ENCODE measurements at places on chromosomes 13 and 19.

DNA sequence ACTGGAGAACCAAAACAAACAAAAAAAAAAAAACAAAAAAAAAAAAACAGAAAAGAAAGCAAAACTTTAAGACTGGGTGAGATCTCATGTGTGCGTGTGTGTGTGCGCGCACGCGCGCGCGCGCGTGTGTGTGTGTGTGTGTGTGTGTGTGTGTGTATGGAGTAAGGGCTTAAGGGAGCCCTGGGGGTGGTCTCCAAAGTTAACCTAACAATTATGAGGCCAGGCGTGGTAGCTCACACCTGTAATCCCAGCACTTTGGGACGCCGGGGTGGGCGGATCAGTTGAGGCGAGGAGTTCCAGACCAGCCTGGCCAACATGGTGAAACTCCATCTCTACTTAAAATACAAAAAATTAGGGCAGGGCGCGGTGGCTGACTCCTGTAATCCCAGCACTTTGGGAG lies 46.7 kb downstream of the CYP4F22 start:
- DNase-seq = no peak

- peak; percentile 33 for DNase-seq
These were observed 4.2 kb downstream of the NRTN start for GRCh38 chr19:5809053-5809452.

DNA sequence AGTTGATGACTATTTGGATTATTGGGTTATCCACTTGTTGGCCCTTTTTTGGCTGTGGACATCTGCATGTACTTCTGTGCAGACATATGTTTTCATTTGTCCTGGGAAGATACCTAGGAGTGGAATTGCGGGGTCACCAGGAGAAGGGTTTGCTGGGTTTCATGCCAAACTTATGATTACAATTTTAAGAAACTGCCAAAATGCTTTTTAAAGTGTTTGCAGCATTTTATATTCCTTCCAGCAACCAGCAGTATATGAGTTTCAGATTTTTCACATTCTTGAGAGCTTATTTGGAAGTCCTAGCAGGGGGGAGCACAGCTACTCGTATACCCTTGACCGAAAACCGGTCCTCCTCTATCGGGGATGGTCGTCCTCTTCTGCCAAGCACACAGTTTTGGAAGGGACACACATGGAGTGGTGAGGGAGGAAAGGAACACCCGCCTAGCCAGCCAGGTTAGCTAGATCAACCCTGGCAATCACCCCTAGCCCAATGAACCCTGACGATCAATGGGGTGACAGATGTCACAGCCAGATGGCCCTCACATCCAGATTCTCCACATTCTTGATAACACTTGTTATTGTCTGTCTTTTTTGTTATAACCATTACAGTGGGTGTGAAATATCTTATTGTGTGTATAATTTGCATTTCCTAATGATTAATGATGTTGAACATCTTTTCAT lies 26.7 kb upstream of the RNF113B start:
- no peak for DNase-seq

- no peak for DNase-seq
These were observed 303.6 kb upstream of the DACH1 start for GRCh38 chr13:72170571-72170970.

DNA sequence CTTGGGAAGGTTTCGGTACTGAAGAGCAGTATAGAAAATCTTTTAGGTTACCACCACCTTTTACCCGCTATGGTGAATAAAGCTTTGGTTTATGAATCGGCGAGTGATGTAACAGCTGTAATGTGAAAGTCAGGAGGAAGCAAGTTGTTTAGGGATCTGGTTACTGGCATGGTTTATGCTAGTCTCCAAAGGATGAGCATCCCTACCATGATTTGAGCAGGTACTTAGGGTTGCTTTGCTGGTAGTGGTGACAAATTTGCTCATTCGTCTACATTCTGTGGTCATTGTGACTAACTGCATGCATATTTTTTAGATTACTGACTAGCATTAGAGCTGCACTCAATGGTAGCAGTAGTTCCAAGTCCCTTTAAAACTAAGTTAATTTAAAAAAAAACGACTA lies 104.1 kb downstream of the FRY start:
- DNase-seq = peak; percentile 34

DNA sequence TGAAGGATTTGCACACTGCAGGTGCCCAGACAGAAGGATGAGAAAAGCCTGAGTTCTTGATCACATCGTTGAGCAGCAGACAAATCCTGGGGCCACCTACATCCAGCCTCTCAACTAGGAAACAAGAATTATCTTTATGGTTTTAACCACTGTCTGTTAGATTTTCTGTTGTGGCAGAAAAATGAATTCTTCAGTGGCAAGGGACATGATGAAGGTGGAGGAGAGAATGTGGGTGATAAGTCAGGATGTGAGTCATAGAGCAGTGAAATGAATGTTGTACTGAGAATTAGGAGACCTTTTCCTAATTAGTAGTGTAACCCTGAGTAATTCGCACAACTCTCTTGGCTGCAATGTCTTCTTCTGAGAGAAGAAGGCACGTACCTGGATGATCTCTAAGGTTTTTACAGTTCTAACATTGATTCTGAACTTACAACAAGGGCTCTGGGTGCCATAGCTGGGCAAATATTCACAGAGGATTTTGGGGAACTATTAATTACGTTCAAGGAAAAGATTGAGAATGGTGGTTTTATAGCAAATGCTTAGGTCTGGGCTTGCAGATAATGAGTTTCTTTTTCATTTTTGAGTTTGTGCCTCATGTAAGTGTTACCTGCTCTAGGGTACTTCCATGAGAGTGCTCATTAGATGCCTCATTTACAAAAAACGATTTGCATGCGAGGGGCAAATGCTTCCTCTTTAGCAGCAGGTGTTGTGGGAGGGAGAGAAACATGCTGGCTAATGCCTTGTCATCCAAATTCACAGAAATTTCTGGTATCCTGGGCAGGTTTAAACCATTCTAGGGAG lies 111.0 kb upstream of the KL start:
- peak; percentile 65 for DNase-seq

DNA sequence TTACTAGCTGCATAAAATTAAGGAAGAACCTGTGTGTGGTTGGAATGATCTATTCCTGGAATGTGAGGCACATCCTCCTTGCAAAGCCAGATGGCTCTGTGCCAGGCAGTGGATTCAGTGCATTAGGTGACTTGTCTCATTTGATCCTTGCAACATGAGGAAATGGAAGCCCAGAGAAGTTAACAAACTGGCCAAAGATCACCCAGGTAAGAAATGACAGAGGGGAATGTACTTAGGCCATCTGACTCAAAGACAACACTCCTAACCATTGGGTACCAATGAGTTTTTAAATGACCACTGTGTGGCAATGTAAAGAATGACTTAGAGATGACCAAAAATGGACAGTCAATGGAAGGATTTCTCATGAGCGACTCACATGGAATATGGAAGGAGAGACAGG lies 114.2 kb upstream of the RXFP2 start:
- no peak for DNase-seq

GRCh38 chr19:15759962-15760565 lies 22.3 kb downstream of the OR10H3 start:
- DNase-seq = no peak

- DNase-seq = no peak
These were observed 238.1 kb downstream of the OLFM4 start for GRCh38 chr13:53266757-53267156.

DNA sequence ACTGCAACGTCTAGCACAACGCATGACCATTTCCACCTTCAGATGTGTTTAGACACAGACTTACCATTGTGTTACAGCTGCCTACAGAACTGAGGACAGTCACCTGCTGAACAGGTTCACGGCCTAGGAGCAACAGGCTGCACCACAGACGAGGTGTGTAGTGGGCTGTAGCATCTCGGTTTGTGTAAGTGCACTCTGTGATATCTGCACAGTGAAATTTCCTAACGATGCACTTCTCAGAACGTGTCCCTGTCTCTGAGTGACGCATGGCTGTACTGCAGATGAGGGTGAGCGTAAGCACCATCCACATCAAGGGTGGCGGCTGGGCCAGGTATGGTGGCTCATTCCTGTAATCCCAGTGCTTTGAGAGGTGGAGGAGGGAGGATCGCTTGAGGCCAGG lies 15.2 kb downstream of the DCUN1D2 start:
- no peak for DNase-seq

DNA sequence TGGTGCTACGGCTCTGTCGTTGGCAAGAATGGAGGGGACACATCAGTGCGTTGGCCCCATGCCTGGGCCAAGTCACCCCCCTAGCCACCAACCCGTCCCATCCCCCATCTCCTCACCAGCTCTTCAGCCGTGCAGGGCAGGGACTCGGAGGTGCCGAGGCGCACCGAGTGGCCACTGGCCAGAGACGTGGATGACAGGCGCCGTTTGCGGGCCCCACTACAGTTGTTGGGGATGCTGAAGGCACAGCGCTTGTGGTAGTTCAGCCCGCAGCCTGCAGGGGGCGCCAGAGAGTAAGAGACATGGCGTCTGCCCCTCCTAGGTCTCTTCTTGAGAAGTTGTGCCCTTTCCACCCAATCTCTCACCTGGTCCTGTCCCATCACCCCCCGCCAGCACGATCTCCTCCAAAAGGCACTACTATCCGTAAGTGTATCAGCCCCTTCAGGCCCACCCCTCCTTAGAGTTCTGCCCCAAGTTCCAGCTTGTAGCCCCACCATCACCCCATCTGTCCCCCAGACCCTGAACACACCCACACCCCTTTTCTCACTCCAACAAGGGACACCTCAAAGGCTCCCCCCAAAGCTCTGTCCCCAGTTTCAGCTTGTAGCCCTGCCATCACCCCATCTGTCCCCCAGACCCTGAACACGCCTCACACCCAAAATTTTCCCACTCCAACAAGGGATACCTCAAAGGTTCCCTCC lies 12.4 kb downstream of the PRKD2 start:
- DNase-seq = no peak

DNA sequence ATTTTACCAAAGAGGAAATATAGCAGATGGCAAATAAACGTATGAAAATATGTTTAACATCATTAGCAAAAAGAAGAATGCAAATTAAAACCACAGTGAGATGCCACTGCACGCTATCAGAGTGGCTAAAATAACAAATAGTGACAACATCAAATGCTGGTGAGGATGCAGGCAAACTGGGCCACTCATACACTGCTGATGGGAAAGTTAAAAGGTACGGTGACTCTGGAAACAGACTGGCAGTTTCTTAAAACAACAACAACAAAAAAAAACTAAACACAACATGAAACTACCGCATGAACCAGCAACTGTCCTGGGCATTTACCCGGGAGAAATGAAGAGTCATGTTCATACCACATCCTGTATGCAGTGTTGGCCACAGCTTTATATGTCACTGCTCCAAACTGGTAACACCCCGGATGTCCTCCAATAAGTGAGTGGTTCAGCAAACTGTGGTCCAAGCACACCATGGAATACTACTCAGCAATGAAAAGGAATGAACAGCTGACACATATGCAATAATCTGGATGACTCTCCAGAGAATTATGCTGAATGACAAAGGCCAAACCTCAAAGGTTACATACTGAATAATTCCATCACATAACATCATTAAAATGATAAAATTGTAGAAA lies 22.3 kb downstream of the EPS15L1 start:
- DNase-seq = peak; percentile 69

DNA sequence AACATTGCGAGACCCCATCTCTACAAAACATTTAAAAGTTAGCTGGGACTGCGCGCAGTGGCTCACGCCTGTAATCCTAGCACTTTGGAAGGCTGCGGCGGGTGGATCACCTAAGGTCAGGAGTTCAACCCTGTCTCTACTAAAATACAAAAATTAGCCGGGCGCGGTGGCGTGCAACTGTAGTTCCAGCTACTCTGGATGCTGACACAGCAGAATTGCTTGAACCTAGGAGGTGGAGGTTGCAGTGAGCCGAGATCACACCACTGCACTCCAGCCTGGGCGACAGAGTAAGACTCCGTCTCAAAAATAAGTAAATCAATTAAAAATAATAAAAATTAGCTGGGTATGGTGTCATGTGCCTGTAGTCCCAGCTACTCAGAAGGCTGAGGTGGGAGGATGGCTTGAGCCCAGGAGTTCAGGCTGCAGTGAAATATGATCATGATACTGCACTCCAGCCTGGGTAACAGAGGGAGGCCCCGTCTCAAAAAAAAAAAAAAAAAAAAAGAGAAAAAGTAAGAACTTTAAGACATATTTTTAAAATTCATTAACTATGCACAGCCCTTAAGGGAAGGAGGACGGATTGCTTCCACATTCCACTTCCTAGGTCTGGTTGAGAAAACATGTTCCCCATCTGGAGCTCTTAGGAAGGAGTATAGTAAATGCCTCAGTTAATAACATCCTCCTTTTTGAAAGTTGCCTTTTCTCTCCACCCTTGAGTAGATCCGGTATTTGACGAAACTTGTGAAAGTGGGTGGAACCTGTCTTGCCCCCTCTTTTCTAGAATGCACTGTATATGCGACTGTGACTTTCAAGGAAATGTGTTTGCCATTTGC lies 26.1 kb downstream of the EXOC3L2 start:
- DNase-seq = no peak

GRCh38 chr13:100212904-100213553 lies 124.1 kb downstream of the PCCA start:
- DNase-seq = no peak

- DNase-seq = no peak
These were observed 24.5 kb downstream of the UQCRFS1 start for GRCh38 chr19:29188289-29189032.

- peak; percentile 21 for DNase-seq
These were observed 11.1 kb upstream of the ENOX1 start for GRCh38 chr13:43797869-43798268.

- DNase-seq = no peak
These were observed 64.5 kb upstream of the MED4 start for GRCh38 chr13:48159401-48159800.

GRCh38 chr13:28349371-28349770 lies 145.6 kb downstream of the FLT1 start:
- no peak for DNase-seq

DNA sequence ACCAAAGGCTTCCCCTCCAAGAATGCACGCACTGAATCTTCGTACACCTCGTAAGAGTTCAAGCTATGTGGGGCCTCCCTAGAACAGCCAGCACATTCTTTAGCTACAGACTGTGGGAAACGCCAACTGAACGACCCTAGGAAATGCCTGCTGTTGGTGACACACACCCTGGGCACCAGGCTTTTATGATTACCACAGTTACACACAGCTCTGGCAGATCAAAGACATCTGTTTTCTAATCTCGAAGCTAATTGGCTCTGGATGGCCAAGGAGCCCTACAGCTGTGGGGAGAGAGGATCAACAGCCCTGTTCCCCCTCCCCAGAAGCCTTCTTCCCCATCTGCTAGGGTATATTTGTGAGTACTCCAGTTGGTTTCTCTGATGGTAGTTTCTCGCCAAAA lies 123.0 kb downstream of the COL4A1 start:
- peak; percentile 12 for DNase-seq

- DNase-seq = peak; percentile 79
These were observed 61.1 kb upstream of the NPAS1 start for GRCh38 chr19:46958532-46958931.

GRCh38 chr13:99347335-99347878 lies 40.2 kb upstream of the GPR183 start:
- no peak for DNase-seq
